ENCODE measurements at places on chromosomes 3 and 15. TPM values are rescaled to one million over a fixed set of nuclear protein-coding genes. Genes with fewer than 3 reads are reported as not detected.

DNA sequence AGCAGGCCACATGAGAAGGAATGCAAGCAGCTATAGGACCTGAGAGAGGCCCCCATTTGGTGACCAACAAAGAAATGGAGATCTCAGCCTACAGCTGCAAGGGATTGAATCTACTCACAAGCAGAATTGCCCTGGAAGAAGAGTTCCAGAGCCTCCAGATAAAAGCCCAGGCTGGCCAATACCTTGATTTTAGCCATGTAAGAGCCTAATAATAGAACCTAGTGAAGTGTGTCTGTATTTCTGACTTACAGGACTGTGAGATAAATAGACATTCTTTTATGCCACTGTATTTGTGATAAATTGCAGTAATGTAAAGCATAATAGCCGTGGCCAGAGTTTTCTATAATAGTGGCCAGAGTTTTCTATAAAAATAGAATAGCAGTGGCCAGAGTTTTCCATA lies 254.6 kb downstream of the PYDC2 start:
- 0 out of 2 replicates have a peak, but pooled peaks cover 3% of the 10 kb centered on the region for H3K4me1 ChIP-seq
- no peak overlapping the region for H3K4me3 ChIP-seq
- H3K27me3 ChIP-seq = no peaks in the 10 kb centered on the region
- H3K27ac ChIP-seq = no peak overlapping the region

- no peak for DNase-seq
- no peaks in the 10 kb centered on the region for H3K27me3 ChIP-seq
- H3K36me3 ChIP-seq = no peaks in the 10 kb centered on the region
- H3K27ac ChIP-seq = no peak overlapping the region
Measured at GRCh38 chr3:72163809-72164634, 379.1 kb upstream of the PROK2 start.

DNA sequence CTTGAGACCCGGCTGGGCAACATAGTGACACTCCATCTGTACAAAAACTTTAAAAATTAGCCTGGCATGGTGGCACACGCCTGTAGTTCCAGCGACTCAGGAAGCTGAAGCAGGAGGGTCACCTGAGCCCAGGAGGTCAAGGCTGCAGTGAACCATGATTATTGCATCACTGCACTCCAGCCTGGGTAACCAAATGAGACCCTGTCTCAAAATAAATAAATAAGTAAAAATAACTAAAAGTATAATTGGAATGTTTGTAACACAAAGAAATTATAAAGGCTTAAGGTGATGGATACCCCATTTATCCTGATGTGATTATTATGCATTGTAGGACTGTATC lies 38.6 kb downstream of the MYO1E start:
- no peaks in the 10 kb centered on the region for H3K36me3 ChIP-seq
- DNase-seq = no peak
- no peaks in the 10 kb centered on the region for H3K27me3 ChIP-seq
- H3K27ac ChIP-seq = no peak overlapping the region

- no peak for DNase-seq
- no peaks in the 10 kb centered on the region for H3K4me1 ChIP-seq
- H3K27me3 ChIP-seq = no peaks in the 10 kb centered on the region
- H3K27ac ChIP-seq = no peak overlapping the region
- H3K36me3 ChIP-seq = no peaks in the 10 kb centered on the region
Measured at GRCh38 chr15:82621970-82622369, 25.2 kb downstream of the CPEB1 start.

DNA sequence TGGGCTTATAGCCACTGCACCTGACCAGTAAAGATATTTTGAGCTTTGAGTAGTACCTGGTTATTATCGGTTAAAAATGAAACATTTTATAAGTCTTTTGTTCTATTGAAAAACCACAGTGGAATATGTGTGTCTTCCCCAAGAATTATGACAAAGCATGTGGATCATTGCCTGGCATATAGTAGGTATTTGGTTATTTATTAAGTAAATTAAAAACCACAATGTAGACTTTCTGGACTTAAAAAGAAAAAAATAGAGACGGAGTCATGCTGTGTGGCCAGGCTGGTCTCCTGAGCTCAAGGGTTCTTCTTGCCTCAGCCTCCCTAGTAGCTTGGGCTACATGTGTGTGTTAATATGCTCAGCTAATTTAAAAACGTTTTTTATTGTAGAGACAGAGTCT lies 43.5 kb downstream of the UBE2E2 start:
- no peak overlapping the region for H3K4me3 ChIP-seq
- no peaks in the 10 kb centered on the region for H3K36me3 ChIP-seq
- H3K27ac ChIP-seq = no peak overlapping the region
- DNase-seq = no peak
- H3K4me1 ChIP-seq = peaks cover 15% of the 10 kb centered on the region

DNA sequence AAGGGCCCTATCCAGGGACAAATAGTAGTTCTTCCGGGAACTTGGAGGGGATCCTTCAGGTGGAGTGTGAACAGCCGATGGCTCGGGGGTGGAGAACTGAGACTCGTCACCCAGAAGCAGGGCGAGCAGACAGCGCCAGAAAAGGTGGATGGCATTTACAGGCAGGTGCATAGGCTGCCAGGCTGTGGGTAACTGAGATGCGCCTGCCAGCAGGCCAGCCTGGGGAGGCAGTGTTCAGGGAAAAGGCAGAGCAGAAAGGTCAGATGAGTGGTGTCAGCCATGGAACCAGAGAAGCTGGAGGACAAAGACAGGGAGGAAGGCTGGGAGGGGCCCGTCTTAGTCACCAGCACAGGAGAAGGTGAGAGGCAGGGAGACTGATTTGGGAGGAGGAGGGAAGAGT lies 53.0 kb upstream of the SEC22A start:
- no peaks in the 10 kb centered on the region for H3K27me3 ChIP-seq
- DNase-seq = no peak
- peaks cover 54% of the 10 kb centered on the region for H3K36me3 ChIP-seq

DNA sequence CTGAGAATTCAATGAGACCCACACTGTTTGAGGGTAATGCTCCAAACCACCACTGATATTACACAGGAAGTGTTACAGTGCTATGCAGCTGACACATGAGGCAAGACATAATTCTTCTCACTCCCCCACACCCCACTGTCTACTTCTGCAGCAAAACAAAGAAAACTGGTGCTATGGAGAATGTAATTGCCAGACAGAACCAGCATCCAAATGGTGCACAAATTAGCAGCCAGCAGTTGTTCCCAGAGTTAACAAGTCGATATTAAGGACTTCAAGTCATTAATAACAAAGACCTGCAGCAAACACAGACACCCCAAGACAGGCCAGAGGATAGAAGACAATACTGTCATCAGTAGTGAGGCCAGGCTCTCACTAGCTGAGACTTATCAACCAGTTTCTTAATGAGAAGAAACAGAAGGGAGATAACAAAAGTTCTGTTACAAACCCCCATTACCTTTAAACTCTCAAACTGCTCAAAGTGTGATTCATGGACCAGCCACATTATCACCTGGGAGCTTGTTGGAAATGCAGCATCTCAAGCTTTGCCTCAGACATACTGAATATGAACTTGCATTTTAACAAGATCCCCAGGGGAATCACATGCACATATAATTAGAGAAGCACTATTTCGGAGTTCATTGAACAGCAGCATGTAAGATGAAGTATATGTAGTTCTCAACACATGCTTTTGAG lies 58.7 kb upstream of the FNDC3B start:
- H3K27ac ChIP-seq = no peak overlapping the region
- no peak for DNase-seq
- no peak overlapping the region for H3K4me3 ChIP-seq
- H3K4me1 ChIP-seq = no peaks in the 10 kb centered on the region
- H3K36me3 ChIP-seq = no peaks in the 10 kb centered on the region

GRCh38 chr3:4417449-4417848 lies 49.6 kb downstream of the SUMF1 start:
- H3K27ac ChIP-seq = no peak overlapping the region
- H3K27me3 ChIP-seq = no peaks in the 10 kb centered on the region
- no peaks in the 10 kb centered on the region for H3K36me3 ChIP-seq
- DNase-seq = no peak
- H3K4me1 ChIP-seq = no peaks in the 10 kb centered on the region
- H3K4me3 ChIP-seq = no peak overlapping the region

DNA sequence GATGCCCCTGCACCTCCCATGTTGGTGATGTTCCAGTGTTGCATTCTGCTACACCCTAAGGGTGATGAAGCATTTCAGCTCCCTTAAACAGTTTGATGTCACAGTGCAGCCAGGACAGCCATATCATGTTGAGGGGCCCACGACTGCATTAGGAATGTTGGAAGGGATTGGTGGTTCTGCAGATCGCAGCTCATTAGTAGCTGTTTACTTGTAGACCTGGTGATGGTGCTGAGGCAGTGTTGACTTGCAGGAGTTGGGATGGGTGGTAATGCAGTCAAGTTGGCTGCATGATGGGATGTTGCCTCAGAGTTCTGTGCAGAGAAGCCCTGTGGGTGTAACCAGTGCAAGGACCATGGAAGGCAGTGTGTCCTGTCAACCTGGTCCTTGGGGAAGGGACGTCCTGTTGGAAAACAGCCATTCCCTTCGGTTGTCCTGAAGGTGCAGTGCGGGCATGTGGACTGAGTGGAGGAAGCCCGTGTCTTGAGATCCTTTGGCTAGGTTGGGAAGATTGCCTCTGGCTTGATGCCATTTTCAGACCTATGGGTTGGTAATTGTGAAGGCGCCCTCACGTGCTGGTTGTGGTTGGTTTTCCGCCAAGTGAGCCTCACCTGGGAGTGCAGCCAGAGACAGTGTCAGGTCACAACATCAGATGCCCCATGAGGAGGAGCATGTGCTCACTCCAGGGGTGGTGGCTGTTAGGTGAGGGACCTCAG lies 100.7 kb downstream of the SNRPN start:
- no peak for DNase-seq
- no peak overlapping the region for H3K27ac ChIP-seq
- H3K4me3 ChIP-seq = no peak overlapping the region
- peaks cover 100% of the 10 kb centered on the region for H3K36me3 ChIP-seq
- H3K27me3 ChIP-seq = peaks cover 7% of the 10 kb centered on the region

GRCh38 chr3:105140899-105141367 lies 225.8 kb upstream of the ALCAM start:
- H3K4me3 ChIP-seq = no peak overlapping the region
- no peaks in the 10 kb centered on the region for H3K4me1 ChIP-seq
- no peaks in the 10 kb centered on the region for H3K27me3 ChIP-seq
- no peaks in the 10 kb centered on the region for H3K36me3 ChIP-seq
- no peak for DNase-seq
- H3K27ac ChIP-seq = no peak overlapping the region

- H3K36me3 ChIP-seq = peaks cover 34% of the 10 kb centered on the region
- H3K27ac ChIP-seq = no peak overlapping the region
- no peaks in the 10 kb centered on the region for H3K27me3 ChIP-seq
- DNase-seq = no peak
Measured at GRCh38 chr3:52144796-52145735, 9.2 kb downstream of the POC1A start.

- peaks cover 7% of the 10 kb centered on the region for H3K4me1 ChIP-seq
- peak overlapping the region; percentile 25 for H3K27ac ChIP-seq
- peaks cover 13% of the 10 kb centered on the region for H3K36me3 ChIP-seq
- H3K4me3 ChIP-seq = no peak overlapping the region
Measured at GRCh38 chr15:94070356-94071295, 160.7 kb upstream of the MCTP2 start.

The C3orf52 gene
- 10.3 TPM for total RNA-seq

The MST1 gene
- 17.2 TPM for total RNA-seq

The POTEB3 gene
- not detected for total RNA-seq

The RHOV gene
- total RNA-seq = 5.0 TPM

The SERPINI1 gene
- total RNA-seq = 6.1 TPM

The EFHB gene
- total RNA-seq = 0.46 TPM

Measured in WTC11 (cell line).